Activated naive CD8-positive, alpha-beta T cell treated with anti-CD3 and anti-CD28 coated beads for 36 hours (primary cell): ENCODE measurements at places on chromosomes 4 and X. TPM values are rescaled to one million over a fixed set of nuclear protein-coding genes. Genes with fewer than 3 reads are reported as not detected.
A peak's percentile ranks its signal among the peaks of the same experiment; 100 is the strongest.

The AMER1 gene
- total RNA-seq = 4.4 TPM

The AMBN gene
- not detected for total RNA-seq

The SULT1E1 gene
- total RNA-seq = not detected

- DNase-seq = no peak
- H3K27ac ChIP-seq = no peak overlapping the region
- no peak overlapping the region for H3K4me3 ChIP-seq
- no peaks in the 10 kb centered on the region for H3K27me3 ChIP-seq
- H3K4me1 ChIP-seq = no peaks in the 10 kb centered on the region
These were observed 170.3 kb downstream of the TENM3 start for GRCh38 chr4:182413550-182413949.

The NUDT11 gene
- 3.9 TPM for total RNA-seq

DNA sequence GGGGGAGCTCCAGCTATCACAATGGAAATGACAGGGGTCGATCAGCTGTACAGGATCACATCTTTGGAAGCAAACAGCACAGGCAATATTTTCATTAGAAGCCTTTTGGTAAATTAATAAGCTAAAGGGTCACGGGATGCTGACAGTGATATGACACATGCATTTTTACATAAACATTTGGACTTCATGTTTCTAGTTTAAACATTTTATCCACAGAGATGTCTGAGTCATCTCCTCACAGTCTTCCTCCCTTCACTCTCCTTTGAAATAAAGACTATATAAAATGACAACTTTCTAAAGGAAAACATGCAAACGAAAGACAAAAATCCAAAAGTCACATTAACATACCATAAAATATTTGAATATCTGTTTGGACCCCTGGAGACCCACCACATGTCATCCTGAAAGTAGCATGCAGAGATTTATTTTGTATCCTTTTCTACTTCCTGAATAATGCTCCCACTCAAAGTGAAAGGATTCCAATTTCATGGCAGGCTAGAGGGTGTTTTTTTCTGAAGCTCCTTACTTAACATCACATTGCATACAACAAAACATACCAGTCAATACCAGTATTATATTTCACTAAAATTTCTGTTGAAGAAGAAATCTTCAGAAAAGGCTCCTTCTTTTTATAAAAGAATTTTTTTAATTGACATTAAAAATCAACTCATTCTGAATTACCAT lies 200.1 kb upstream of the PPARGC1A start:
- H3K27ac ChIP-seq = no peak overlapping the region
- H3K27me3 ChIP-seq = no peaks in the 10 kb centered on the region
- DNase-seq = no peak
- H3K4me3 ChIP-seq = no peak overlapping the region
- no peaks in the 10 kb centered on the region for H3K36me3 ChIP-seq
- no peaks in the 10 kb centered on the region for H3K4me1 ChIP-seq

- H3K27ac ChIP-seq = no peak overlapping the region
- no peaks in the 10 kb centered on the region for H3K4me1 ChIP-seq
- no peak for DNase-seq
- no peaks in the 10 kb centered on the region for H3K36me3 ChIP-seq
- H3K4me3 ChIP-seq = no peak overlapping the region
These were observed 175.1 kb upstream of the GRID2 start for GRCh38 chr4:92128676-92129075.

The MEPE gene
- total RNA-seq = not detected

GRCh38 chr4:166003811-166004210 lies 130.8 kb downstream of the TLL1 start:
- no peak overlapping the region for H3K4me3 ChIP-seq
- no peak for DNase-seq
- no peak overlapping the region for H3K27ac ChIP-seq
- no peaks in the 10 kb centered on the region for H3K4me1 ChIP-seq
- H3K36me3 ChIP-seq = no peaks in the 10 kb centered on the region

DNA sequence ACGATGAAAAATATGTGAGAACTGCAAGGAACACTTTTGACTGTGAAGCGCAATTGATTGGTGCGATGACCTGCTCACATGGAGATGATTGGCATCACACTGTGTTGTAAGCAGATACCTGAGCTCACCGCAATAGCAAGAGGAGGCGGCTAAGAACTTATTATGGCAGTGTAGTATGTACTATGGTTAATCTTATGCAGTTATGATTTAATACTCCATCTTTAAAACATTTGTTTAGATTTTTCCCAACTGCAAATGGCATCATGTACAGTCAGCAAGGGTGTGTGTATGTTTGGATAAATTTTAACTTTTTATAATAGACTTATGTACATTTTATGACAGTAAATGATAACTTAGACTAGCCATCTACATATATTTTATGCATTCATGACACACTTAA lies 25.5 kb downstream of the PRIMPOL start:
- peaks cover 5% of the 10 kb centered on the region for H3K36me3 ChIP-seq
- no peak overlapping the region for H3K4me3 ChIP-seq
- H3K27ac ChIP-seq = no peak overlapping the region

DNA sequence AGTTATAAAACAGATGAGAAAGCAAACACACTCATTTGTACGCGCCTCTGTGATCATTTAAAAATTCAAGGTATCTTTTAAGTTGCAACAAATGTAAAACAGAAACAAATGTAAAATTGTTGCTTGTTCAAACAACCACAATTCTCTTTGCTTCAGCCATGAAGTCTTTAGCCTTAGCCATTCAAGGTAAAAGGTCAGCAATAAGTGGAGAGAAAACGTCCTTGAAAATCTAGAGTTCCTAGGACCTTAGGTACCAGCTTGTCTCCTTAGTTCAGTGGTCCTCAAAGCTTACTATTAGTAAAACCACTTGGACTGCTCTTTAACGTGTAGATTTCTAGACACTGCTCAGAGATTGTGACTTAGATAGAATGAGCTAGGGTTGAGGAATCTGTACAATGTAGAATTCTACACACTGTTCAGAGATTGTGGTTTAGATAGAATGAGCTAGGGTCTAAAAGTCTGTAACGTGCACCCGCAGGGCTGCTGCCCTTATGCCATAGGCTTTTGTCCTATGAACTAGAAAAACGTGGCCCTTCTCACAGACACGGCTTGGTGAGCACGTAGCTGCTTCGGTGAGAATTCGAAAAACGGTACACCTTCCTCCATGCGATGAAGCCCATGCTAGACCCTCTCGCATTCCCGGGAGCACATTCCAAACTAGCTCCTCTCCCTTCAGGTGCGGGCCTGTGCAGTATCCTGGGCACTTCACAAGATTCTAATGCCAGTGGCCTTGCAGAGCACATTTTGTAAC lies 1.7 kb downstream of the PLAC8 start:
- H3K4me1 ChIP-seq = peaks cover 37% of the 10 kb centered on the region
- H3K36me3 ChIP-seq = peaks cover 32% of the 10 kb centered on the region
- peak; percentile 32 for DNase-seq
- H3K4me3 ChIP-seq = peak overlapping the region; percentile 88

DNA sequence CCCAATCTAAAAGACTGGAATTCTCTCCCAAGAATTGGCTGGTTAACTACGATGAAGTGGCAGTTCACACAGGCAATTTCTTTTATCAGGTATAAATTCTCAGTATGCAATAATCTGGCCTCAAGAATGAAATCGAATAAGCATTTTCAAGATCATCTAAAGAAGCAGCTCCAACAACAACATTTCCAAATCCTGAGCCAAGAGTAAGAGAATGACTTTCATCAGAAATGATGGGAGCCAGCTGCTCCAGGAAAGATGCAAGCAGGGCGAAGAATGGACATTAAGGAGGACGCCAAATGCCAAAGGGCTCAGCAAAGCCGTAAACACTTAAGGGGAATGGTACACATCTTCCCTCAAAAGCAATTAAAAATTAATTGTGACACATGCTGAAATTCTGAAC lies 12.0 kb downstream of the ADAMTS3 start:
- no peak overlapping the region for H3K27ac ChIP-seq
- H3K36me3 ChIP-seq = no peaks in the 10 kb centered on the region
- peaks cover 9% of the 10 kb centered on the region for H3K27me3 ChIP-seq
- no peak overlapping the region for H3K4me3 ChIP-seq

GRCh38 chr4:186666252-186666651 lies 57.4 kb downstream of the FAT1 start:
- no peak overlapping the region for H3K27ac ChIP-seq
- H3K27me3 ChIP-seq = peaks cover 4% of the 10 kb centered on the region
- H3K4me1 ChIP-seq = no peaks in the 10 kb centered on the region
- H3K36me3 ChIP-seq = no peaks in the 10 kb centered on the region
- H3K4me3 ChIP-seq = no peak overlapping the region

The SETD7 gene
- 14.1 TPM for total RNA-seq

DNA sequence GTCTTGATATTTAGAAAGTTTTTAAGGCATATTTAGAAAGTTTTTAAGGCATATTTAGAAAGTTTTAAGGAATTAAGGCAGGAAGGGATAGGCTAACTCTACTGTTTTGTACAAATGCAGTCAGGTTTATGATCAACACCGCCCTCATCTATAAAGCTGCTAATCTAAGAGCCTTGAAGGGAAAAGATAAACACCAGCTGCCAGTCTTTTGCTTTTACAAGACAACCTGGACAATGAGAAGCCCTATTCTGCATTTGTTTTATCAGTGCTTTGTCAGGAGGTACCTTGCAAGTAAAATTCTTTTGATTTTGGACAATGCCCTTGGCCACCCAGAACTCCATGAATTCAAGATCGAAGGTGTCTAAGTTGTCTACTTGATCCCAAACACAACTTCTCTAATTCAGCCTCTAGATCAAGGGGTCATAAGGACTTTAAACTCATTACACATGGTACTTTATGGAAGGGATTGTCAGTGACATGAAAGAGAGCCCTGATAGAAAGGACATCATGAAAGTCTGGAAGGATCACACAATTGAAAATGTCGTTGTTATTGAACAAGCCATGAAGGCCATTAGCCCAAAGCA lies 39.8 kb downstream of the IL15 start:
- no peak for DNase-seq
- H3K4me3 ChIP-seq = no peak overlapping the region

- peaks cover 15% of the 10 kb centered on the region for H3K27me3 ChIP-seq
- no peak overlapping the region for H3K4me3 ChIP-seq
- DNase-seq = peak; percentile 58
- H3K27ac ChIP-seq = no peak overlapping the region
These were observed 43.1 kb upstream of the LSM6 start for GRCh38 chr4:146132445-146132844.

The IL1RAPL2 gene
- total RNA-seq = not detected

The GPC4 gene
- total RNA-seq = not detected

- no peaks in the 10 kb centered on the region for H3K27me3 ChIP-seq
- H3K4me3 ChIP-seq = no peak overlapping the region
- DNase-seq = no peak
- H3K36me3 ChIP-seq = no peaks in the 10 kb centered on the region
- H3K4me1 ChIP-seq = no peaks in the 10 kb centered on the region
These were observed 777.7 kb upstream of the ADGRL3 start for GRCh38 chr4:60422439-60422838.

DNA sequence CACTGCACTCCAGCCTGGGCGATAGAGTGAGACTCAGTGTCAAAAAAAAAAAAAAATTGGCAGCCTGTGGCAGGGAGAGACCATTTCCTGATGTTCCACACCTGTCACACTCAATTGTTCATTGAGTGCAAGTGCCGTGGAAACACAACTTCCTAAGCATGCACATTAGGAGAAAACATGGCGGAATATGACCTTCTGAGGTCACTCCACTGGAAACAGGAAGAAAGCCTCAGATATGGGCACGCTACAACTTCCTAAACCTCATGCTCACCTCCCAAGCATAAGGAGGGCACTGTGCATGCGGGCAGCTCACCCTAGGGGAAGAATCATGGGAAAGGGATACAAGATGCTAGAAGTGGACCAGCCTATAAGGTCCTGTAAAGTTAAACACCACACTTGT lies 28.5 kb upstream of the CD99 start:
- no peaks in the 10 kb centered on the region for H3K27me3 ChIP-seq
- peaks cover 5% of the 10 kb centered on the region for H3K4me1 ChIP-seq
- H3K4me3 ChIP-seq = no peak overlapping the region
- no peak overlapping the region for H3K27ac ChIP-seq
- peaks cover 3% of the 10 kb centered on the region for H3K36me3 ChIP-seq
- DNase-seq = no peak

DNA sequence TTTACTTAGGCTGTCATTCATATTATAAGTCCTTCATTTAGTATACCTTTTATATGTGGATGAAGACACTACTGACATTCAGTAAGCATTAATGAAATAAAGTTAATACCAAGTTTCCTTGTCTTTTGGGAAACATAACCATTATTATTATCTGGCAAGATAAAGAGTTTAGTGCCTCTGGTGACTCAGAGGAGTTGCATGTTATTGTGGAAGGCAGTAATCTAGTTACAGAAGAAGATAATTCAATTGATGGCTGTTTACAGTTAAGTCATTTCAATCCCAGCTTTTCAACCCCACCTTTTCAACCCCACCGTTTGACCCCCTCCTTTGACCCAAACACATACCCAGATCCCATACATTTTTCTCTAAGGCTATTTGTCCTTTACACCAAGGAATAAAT lies 143.8 kb downstream of the FANCB start:
- H3K27ac ChIP-seq = no peak overlapping the region
- H3K4me3 ChIP-seq = no peak overlapping the region
- no peak for DNase-seq
- no peaks in the 10 kb centered on the region for H3K4me1 ChIP-seq
- no peaks in the 10 kb centered on the region for H3K27me3 ChIP-seq

- no peak for DNase-seq
- H3K27ac ChIP-seq = no peak overlapping the region
- H3K27me3 ChIP-seq = no peaks in the 10 kb centered on the region
- H3K4me3 ChIP-seq = no peak overlapping the region
These were observed 1221.1 kb upstream of the ADGRL3 start for GRCh38 chr4:59979061-59979460.

The TAF7L gene
- total RNA-seq = not detected

DNA sequence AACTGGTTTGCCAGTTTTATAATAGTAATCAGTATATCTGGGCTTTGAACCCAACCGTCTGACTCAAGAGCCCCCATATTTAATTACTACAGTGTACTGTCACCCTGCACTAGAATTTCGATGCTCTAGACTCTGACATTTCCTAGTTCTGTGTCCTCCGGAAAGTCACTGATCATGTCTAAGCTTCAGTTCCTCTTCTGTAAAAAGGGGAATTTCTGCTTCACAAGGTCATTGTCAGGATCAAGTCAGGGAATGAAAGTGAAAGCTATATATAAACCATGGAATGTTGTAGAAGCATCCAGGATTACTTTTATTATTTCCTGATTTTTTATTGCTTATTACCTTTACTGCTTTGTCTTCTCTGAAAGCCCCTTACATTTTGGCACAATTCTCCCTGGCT lies 4.0 kb upstream of the KCNIP4 start:
- no peak overlapping the region for H3K27ac ChIP-seq
- DNase-seq = no peak
- H3K4me1 ChIP-seq = no peaks in the 10 kb centered on the region
- H3K4me3 ChIP-seq = no peak overlapping the region
- H3K27me3 ChIP-seq = peaks cover 18% of the 10 kb centered on the region
- H3K36me3 ChIP-seq = no peaks in the 10 kb centered on the region

GRCh38 chr4:152417673-152418072 lies 118.2 kb downstream of the FBXW7 start:
- DNase-seq = no peak
- H3K27me3 ChIP-seq = no peaks in the 10 kb centered on the region

- H3K4me1 ChIP-seq = no peaks in the 10 kb centered on the region
- DNase-seq = no peak
- no peak overlapping the region for H3K27ac ChIP-seq
These were observed 48.0 kb upstream of the IGFBP7 start for GRCh38 chr4:57158221-57158620.

The MAGEA9B gene
- not detected for total RNA-seq
